Caco-2 (cell line): ENCODE measurements at places on chromosomes 7 and 10. TPM values are rescaled to one million over a fixed set of nuclear protein-coding genes. Genes with fewer than 3 reads are reported as not detected.

The KCP gene
- 0.23 and 0.50 TPM in 2 replicates for total RNA-seq

DNA sequence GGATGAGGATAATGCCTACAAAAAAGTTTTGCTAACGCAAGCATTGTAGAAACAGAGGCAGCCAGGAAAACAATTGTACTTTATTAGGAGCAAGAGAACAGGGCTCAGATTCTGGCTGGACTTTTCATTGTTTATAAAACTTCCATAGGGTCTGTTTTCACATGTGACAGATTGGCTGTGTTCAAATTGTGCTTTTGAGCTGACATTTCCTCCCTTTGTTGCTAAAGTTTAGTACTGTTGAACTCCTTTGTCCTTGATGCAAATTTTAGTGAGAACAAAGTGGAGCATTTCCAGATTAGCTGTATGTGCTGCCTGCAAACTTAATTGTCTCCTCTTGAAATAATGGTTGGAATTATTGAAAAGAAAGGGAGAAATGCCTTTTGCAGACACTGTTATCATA, 221.0 kb upstream of the FZD1 start:
- no peak for DNase-seq

The FOXI2 gene
- not detected in 2 replicates for total RNA-seq

DNA sequence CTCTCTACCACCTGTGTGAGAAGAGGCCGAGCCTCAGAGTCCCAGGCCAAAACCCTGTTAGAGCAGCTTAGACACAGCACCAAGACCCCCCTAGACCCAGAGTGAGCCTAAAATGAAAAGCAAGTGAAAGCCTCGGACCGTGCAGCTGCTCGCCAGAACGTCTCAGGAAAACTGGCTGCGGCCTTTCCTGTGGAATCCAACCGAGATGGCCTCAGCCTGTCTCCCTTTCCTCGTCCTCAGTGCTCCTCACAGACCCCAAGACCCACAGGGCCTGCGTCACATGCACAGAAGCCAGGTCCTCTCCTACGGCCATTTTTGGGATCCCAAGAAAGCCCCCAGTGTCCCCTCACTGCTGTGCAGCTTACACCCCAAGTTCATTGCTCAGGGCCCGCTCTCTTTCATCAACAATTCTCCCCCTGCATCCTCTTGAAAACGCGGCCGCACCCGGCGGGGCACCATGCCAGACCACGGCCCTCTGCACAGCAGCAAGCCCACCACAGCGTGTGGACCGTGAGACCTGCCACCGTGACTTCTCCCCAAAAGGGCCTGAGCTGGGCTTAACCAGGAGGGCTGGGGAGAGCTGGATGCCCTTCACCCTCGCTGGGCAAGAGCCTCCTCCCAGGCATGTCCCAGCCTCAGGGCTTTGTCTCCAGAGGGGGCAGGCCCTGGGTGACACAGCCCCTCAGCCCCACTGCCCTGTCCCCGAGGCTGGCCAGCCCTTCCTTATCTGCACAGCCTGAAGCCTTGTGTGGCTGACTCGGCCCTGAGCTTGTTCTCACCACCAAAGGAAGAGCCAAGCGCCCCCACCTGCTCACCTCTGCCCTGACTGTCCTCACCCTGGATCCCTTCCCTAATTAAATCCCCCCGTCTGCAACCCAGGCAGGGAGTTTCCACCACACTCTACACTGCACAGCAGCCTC, 142.9 kb downstream of the PTPRN2 start:
- DNase-seq = peak; percentile 15

The TFEC gene
- total RNA-seq = 38.3 and 45.1 TPM in 2 replicates

DNA sequence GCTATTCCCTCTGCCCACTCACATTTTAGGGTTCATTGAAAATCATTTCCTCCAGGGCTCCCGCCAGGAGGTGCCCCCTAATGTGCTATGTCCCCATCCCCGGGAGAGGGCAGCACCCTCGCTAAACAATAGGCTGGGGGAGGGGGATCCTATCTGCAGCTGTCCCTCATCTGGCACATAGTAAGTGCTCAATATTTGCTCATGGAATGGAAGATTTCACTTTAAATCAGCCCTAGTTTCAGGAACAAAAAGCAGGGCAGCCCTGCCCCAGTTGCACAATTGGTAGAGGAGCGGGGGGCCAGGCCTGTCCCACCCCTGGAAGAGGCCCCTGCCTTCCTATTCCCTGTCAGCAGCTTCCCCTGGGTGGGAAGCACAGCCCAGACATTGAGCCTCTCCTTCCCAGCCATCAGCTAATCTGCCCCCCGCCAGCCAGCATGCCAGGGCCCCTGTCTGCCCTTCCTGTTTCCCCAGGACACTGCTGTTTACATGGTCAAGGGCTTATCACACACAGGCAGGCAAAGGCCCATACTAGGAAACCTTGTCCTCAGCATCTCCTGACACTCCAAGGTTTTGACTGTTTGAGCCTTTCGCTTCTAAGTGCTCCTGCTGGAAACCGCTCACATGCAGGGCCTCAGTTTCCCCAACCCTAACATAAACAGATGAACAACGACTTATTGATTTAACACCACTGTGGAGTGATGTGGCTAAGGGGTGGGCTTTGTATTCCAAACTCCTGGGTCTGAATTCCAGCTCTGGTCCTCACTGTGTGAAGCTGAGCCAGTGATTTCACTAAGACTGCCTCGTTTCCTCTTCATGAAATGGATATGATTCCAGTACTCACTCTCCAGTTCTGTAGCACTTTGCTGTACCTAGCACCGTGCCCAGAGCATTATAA, 130.7 kb upstream of the ZMIZ1 start:
- no peak for DNase-seq

- DNase-seq = peak; percentile 74
These were observed at the start of gene DOCK1 for GRCh38 chr10:126904818-126905701. Gene DOCK1, plus strand, starts transcription at chr10:126905428. Its CDS starts 90 bp downstream, at chr10:126905518.
